ENCODE measurements at places on chromosomes 11 and 22.

DNA sequence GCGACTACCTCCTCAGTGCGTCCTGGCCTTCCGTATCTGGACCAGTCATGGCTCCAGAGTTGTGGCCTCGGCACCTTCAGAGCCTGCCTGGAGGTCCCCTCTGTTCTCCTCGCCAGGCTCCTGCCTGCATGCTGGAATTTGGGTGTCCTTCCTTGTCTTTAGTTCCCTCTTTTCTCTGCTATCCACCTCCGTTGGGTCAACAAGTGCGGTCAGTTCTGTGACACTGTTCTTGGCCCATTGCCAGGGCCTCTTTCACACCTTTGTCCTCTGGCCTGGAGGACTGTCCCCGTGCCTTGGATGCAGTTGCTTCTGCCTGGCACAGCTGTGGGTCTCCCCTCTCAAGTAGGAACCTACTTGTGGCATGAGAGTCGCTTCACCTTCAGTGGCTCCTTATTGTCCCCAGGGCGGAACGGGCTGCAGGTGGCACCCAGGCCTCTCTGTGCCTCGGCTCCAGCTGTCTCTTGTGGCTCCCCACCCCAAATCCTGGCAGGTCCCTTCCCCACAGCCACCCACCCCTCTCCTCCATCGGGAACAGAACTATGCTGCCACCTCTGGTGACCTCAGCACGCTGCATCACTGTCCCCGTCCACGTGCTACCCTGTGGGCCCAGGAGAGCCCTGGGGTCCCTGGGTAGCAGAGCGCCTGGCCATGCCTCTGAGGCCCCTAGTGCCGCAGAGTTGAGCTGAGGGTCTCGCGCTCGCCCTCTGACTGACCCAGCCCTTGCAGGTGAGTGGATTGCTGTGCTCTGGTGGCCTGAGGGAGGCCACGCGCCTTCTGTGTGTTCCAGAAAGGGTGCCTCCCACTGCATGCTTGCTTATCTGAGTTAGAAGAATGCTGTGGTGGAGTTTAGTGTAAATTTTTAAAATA, 4.7 kb downstream of the DGCR8 start:
- DNase-seq, result no peak

DNA sequence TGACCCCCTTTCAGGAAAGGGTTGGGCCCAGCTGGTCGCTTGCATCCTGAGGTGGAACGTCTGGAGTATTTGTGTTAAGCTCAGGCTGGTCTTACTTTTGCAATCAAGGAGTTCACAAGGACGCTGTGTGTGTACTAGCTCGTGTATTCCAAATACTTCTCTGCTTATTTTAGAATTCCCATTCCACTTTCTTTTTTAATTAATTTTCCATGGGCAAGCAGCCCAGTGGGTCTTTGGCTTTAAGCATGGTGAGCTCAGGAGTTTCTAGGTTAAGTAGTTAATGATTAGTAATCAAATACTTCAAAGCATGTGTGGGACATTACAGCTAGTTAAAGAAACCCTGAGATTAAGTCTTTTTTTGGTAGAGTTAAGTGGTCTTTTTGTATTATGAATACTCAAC, 68.6 kb downstream of the CSNK2A3 start:
- DNase-seq, result no peak

- DNase-seq, result no peak
Measured at GRCh38 chr11:46599340-46600193, 5.7 kb upstream of the AMBRA1 start.

GRCh38 chr22:27152033-27152432, 494.6 kb downstream of the MIAT start:
- DNase-seq, result no peak

- DNase-seq, result no peak
Measured at GRCh38 chr11:44322243-44322642, 12.3 kb upstream of the ALX4 start.

DNA sequence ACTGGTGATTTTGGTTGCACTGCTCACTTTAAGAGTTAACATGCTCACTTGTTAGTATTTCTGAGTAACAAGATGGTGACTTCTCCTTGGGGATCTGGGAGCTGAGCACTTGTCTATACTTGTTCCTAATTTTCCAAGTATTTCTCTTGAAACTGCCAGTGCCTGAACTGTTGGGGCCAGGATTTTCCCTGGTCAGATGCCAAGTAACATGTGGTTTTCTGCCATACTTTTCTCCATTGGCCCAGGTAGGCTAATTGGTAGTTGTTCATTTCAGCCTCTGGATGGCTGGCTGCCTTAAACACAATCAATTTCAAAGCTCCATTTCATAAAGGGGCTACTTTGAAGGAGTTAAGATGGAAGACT, 35.0 kb downstream of the RNF141 start:
- no peak for DNase-seq

GRCh38 chr22:36027935-36028645, 534 bp downstream of the RBFOX2 start:
- no peak for DNase-seq

DNA sequence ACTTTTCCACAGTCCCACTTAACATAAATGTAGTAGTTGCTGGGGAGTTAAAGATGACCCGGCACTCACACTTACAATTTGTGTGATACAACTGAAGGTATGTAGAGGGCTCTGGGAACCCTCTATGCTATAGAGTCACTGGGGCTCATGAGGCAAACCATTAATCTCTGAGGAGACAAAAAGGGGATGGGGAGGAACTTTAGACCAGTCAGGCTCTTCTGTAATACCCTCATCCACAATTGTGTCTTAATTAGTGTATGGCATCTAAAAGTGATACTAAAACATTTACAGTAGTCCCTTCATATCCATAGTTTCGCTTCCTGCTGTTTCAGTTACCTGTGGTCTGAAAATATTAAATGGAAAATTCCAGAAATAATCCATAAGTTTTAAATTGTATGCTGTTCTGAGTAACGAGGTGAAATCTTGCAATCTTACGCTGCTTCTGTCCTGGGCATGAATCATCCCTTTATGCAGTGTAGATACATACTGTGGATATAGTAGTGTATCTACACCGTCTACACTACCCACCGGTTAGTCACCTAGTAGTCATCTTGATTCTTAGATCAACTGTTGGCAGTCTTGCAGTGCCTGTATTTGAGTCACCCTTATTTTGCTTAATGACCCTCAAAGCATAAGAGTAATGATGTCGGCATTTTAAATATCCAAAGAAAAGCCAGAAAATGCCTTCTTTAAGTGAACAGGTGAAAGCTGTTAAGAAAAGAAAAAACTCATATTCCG, 12.2 kb downstream of the CBL start:
- DNase-seq, result no peak

DNA sequence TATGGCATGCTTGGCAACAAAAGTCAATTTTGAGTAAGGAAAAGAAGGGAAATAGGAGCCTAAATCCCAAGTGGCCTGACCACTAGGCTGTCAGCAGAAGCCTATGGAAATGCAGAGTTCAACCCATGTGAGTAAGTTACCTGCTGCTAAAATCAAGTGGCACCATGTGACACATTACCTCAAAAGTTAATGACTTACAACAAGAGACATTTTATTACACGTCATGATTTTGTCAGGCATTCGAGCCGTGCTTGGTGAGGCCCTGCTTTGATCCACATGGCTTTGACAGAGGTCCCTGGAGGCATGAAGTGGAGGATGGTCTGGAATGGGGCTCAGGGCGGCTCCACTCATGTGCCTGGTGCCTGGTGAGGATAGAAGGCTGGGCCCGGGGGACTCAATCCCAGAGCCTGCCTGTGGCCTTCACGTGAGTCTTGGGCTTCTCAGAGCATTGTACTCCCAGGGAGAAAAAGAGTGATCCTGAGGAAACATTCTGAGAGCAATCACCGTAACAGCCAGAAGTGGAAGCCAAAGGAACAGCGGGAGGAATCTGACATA, 339.1 kb upstream of the B3GAT1 start:
- DNase-seq, result no peak

DNA sequence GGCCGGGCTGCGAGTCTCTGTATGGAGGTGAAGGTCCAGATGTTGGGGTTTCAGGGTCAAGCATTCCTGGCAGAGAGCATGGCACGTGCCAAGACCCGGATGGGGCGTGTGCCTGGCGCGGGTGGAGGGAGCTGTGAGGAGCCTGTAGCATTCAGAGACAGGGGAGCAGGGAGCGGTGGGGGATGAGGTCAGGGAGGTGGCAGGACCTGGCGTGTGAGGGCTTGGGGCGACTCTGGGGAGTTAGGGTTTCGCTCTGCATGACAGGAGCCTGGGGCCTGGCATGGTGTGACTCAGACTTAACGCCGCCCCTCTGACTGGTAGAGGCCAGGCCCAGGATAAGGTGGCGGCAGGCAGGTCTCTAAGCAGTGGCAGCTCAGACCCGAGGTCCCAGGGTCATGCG, 103.0 kb downstream of the KCNQ1 start:
- DNase-seq, result no peak

DNA sequence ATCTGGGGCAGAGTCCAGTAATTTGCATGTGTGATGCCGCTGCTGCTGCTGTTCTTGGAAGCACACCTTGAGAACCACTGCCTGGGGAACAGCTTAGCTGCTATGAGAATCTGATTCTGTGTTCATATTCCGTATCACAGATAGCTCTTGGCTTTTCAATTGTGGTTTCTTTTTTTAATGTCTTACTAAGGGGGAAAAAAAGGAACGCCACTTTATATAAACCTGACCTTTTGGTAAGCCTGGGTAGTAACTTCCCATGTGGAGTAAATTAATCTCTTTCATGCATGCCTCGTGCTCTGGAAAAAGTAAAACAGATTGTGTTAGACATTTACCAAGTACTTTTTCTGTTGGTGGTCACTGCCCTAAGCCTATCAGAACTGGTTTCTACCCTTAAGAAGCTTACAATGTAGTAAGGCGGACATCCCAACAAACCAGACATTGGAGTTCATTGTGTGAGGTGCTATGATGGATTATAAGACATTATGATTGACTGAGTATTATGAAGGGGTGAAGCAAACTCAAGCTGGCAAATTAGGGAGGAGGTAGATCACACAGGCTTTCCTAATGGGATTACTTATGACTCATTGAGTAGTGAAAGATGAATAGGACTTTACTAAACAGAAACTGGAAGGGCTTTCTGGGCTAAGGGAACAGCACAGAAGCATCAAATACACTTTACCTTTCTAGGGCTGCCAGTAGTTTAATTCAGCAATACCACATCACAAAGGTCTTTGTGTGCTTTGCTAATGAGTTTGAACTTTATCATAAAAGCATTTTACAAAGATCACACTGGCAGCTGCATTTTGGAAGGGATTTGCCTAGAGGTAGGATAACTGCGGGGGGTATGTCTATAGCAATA, 64.7 kb downstream of the MAML2 start:
- DNase-seq, result no peak

DNA sequence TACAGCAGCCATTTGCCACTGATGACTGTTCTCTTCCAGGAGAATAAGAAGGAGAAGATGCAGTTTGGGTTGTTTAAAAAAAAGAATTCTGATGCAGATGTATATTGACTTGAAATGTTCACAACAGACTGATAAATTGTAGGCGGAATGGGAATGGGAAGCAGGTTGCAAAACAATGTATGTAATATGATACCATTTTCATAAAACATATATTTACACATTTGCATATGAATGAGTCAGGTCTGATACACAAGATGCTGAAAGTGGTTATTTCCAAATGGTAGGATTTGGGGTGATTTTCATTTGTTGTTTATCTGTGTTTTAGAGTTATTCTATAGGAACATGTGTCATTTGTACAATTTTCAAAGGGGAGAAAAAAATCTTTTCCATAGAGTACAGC, 9.0 kb upstream of the RCN1 start:
- no peak for DNase-seq

DNA sequence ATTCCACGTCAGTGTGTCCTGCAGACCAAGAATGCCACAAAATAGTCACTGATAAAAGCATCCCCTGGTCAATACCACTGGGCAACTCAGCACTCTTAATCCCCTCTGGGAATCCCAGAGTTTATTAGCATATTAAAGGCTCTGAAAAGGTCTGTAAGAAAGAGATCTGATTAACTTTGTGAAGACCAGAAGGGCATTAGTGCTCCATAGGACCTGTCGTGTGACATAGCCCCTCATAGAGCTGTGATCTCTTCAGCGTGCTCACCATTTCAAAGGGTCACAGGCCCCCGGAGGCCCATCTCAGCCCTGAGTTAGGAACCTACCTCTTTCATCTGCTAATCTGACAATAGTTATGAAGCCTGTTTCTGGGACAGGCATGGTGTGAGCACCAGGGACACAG, 299.2 kb downstream of the MN1 start:
- DNase-seq, result no peak

DNA sequence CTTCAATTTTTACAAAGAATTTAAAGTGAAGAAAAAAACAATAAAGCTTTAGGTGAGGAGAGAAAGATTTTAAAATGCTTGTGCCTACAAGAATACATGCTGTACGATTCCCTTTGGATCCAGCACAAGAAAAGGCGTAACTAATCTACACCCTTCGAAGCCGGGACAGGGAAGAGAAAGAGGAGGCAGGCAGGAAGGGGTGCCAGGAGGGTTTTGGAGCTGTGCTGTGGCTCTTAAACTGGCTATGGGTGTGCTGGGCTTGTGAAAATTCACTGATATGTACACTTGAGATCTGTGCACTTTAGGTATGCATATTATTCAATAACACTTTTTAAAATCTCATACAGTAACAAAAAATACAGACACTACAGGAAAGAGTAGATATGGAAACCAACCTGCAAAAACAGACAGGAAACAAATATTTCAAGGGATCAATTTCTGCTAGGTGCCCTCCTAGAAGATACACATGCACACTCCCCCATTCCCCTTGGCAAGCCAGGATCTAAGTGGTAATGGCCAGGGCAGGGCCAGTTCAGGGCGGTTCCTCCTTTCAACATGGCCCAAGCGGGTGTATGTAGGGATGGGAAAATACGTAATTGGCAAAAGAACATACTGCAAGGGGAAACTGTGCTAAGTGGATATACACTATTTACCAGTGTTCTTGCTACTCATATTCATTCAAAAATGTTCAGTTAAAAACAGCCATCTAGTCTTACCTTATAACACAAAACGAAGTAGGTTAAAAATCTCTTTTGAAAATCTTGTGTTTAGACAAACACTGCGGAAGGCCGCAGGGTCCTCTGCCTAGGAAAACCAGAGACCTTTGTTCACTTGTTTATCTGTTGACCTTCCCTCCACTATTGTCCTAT, 54.2 kb downstream of the PACSIN2 start:
- DNase-seq, result no peak

- no peak for DNase-seq
Measured at GRCh38 chr11:126339863-126340434, 15.5 kb upstream of the ST3GAL4 start.

- DNase-seq, result no peak
Measured at GRCh38 chr11:75796091-75796435, 18.9 kb upstream of the UVRAG start.

DNA sequence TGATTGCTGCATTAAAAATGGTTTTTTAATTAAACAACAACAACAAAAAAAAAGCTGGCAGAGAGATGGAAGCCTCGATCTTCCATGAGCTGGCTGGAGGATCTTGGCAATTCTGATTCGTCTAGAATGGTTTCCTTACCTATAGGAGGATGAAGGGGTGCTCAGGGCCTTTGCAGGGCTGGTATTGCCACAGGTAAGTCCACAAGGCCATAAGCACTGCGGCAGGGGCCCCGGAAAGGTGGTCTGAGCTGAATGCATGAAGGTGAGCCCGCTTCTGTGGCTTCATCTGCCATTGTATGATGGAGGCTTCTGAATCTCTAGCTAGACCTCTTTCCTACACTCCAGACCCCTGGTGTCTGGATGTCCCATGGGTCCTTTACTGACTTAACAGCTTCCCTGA, 101.5 kb downstream of the TSPAN18 start:
- no peak for DNase-seq

GRCh38 chr11:28296426-28296825, 188.2 kb downstream of the METTL15 start:
- no peak for DNase-seq

Data from cerebellar cortex (tissue), 1 donor.